Activated CD4-positive, alpha-beta T cell treated with anti-CD3 and anti-CD28 coated beads, Interleukin-2, amount 50 U/mL, for 48 hours (primary cell): ENCODE measurements at places on chromosomes 16 and 17.

GRCh38 chr17:75366432-75366831 lies 39.0 kb downstream of the GRB2 start:
- no peak for DNase-seq

DNA sequence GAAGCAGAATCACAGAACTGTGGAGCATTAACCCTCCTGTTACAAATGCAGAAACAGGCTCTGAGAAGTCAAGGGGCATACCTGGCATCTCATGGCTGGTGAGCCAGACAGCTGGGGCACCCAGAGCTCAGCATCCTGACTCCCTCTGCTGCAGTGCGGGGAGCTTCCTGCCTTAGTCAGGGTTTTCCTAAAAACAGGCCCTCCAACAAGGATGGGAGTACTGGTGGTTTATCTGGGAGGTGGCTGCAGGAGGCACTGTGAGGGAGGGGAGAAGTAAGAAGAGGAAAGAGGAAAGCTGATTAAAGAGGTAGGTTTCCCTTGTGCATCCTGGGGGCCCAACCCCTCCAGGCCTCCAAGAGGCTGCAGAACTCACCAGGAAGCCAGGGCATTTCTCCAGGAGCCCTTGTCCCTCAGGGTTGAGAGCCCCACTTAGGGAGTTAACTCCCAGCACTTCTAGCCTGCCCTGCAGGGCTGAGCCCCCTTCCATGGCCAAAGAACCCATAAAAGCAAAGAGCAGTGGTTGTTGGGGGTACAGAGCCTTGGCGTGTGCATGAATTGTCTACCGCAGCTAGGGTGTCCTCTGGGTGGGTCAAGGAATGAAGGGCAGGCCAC lies 261.5 kb upstream of the RPL38 start:
- no peak for DNase-seq

- no peak for DNase-seq
Measured at GRCh38 chr17:10294180-10294579, 78.6 kb downstream of the MYH13 start.

- no peak for DNase-seq
Measured at GRCh38 chr16:47916266-47916665, 239.5 kb downstream of the ABCC12 start.

GRCh38 chr16:67677712-67678111 lies 11.1 kb downstream of the C16orf86 start:
- DNase-seq, result no peak

DNA sequence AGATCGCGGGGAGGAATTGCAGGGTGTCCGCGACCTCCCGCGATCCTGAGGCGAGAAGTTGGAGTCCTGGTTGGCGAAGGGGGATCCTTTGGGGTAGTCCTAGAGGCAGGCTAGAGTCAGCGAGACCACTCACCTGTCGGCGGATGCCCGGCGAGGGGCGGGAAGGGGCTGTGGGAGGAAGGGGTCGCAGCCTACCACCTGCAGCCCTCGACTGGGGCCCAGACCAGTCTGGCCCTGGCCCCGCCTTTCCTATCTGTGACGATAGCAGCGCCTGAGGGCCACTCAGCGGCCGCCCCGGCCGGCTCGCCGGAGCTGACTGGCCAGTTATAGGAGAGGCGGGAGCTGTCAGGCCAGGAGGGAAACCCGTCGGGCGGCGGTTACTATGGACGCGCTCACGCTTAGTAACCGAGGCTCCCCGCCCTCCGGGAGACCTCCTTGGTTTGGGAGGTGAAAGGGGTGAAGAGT lies at the start of gene TEKT3:
TEKT3 (minus strand) TSS at position 213 of the 465 bp plus-strand sequence. CDS start 10,012 bp downstream, outside the sequence.
- peak; percentile 13 for DNase-seq

DNA sequence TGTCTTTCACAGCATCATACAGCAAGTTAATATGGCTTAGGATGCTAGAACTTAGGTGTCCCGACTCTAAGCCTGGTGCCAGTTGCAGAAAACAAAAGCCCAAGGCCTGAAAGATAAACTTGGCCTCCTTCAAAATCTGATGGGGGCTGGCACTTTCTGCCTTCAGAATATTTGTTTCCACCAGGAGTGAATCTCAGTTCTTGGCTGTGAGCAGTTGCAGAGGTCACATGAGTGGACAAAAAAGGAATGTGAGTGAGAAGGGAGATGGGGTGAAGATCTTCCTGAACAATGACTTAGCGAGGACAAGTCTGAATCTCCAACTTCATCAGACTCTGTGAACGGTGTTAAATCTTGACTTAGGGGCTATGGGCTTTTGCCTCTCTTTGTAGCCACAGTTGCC lies 46.6 kb downstream of the HOXB1 start:
- DNase-seq, result no peak

DNA sequence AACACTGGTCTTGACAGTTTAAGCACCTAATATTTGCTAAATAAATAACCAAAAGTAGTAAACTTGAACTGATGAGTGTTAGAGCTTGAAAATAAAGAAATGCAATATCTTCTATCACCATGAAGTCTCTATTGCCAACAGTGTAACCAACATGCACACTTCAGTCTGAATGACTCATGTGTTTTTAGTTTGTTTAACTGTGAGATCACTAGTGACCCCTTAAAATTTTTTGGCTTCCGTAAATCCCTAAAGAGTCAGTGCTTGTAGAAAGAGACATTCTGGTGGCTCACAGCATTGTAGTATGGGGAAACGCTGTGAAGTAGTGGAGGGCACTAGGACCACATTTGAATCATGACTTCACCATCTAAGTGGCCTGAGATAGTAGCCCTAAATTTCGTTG lies 341.1 kb downstream of the PMP22 start:
- no peak for DNase-seq

- no peak for DNase-seq
Measured at GRCh38 chr17:16150251-16150856, 65.0 kb downstream of the NCOR1 start.

DNA sequence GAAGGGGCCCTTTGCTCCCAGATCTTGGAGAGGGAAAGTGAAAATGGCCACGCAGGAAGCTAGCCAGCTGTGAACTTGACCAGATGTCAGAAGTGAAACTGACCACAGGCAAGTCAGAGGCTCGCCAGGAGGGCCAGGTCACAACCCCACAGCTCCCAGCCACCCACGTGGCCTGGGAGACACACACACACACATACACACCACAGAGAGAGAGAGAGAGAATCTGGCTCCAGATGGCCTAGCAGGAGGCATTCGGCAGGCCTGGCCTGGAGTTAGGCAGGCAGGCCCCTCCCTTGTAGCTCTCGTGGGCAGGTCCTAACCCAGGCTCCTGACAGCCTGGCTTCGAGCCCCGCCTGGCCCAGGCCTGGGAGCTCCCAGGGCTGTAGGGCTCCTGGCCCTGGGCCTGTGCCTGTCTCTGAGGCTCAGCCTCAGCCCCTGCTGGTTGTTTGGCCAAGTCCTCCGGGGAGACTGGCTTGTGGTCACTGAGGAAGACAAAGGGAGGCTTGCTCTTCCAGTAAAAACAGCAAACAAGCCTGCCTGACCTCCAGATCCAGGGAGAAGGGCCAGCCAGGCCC lies 20.2 kb downstream of the NGFR start:
- no peak for DNase-seq

- no peak for DNase-seq
Measured at GRCh38 chr17:67124450-67125148, 80.2 kb downstream of the CACNG1 start.

DNA sequence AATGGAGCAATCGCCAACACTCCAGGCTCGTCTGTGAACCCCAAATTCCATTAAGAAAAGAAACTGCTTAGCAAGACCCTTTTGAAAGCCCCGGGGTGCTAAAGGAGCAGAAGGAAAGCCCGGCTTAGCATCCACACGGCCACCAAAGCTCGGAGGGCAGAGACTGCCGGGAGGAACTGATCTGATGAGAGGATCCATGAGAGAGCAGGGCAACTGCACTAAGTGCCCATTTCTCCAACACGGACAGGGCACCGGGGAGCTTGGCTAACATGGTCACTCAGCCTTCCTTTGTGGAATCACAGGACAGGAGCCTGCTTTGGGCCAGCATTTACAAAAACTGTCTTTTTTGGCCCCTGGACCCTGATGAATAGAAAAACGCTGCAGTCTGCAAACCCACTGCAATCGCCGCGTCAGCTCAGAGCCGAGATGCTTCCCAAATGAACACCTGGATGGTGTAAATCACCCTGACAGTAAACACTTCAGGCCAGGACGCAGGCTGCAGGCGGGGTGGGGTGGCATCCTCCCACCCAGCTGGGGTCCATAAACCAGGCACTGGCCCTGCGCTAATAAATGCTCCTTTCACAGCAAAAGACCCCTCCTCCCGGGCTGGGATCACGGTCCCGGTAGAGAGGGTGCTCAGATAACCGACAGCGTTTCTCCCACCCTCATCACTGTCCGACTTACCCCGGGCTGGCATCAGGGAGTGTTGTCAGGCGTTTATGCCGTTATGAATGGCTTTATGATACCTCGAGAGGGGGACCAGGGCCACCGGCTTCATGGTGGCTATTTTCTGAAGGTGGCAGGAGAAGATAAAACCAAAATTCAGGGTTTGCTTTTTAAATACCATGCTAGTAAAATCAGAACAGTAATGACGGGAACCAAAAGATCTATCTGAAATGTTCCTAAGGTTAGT lies 299.5 kb downstream of the IRF8 start:
- no peak for DNase-seq

DNA sequence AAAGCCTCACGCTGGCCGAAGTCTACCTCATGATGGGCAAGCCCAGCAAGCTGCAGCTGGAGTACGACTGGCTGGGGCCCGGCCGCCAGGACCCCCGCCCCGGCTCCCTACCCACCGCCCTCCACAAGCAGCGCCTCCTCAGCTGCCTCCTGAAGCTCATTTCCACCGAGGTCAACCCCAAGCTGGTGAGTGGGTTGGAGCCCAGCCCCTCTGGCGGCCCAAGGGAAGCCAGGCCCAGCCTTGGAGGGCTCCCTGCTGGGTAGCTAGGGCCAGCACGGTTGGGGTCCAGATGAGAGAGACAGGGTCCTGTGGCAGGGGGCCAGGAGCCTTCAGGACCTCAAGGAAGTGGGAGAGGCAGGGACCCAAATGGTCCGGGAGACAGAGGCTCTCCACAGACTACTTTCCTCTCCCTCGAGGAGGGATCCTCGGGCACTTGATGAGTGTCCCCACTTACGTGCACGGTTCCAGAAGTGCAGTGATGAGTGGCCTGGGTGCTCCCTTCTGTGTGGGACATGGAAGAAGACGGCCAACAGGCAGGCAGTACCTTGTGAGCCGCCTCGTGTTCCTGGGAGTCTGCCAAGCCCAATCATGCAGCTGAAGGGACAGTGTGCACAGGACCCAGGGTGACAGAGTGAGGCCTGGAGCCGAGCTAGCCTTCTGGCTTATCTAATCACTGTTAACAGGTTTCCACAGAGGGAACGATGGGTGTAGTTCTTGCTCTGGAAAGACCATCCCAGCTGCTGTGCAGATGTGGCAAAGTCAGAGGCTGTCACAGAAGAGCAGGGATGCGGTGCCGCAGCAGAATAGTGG lies 21.1 kb upstream of the JPT2 start:
- DNase-seq, result no peak

- DNase-seq, result no peak
Measured at GRCh38 chr17:2095536-2095910, 40.6 kb downstream of the HIC1 start.

DNA sequence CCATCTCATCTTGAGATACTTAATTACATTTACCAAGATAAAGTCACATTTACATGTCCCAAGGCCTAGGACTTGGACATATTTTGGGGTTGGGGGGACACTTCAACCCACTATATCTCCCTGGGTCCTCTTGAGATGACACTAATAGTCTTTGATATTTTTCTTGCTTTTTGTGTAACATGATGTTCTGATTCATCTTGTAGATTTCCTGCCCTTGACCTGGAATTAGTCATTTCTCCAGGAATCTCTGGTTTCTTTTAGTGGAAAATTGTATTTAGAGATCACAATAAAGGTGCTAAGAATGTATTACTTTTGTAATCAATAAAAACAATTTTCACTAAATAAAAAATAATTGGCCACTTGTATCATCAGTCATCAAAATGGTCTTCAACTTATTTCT lies 157.3 kb downstream of the VPS53 start:
- no peak for DNase-seq

GRCh38 chr16:30054959-30055553 lies 10.5 kb upstream of the ALDOA start:
- DNase-seq, result peak; percentile 67

- DNase-seq, result no peak
Measured at GRCh38 chr17:17080181-17080631, 37.9 kb downstream of the MPRIP start.

DNA sequence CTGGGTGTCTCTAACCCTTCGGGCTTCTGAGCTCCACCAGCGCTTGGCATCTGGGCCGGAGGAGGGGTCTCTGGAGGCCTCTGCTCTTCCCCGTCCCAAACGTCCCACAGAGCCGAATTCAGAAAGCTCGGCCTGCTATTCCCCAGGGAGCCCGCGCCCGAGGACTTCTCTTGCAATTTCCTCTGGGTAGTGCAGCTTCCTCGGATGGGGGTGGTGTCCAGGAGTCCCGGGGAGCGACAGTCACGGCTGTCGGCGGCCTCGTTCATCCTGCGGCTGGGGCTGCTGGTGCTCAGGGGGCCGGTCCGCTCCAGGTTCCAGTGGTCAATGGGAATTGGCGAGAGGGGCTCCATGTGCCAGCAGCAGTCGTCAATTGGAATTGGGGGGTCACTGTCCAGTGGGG lies 11.8 kb upstream of the NLRC3 start:
- no peak for DNase-seq

DNA sequence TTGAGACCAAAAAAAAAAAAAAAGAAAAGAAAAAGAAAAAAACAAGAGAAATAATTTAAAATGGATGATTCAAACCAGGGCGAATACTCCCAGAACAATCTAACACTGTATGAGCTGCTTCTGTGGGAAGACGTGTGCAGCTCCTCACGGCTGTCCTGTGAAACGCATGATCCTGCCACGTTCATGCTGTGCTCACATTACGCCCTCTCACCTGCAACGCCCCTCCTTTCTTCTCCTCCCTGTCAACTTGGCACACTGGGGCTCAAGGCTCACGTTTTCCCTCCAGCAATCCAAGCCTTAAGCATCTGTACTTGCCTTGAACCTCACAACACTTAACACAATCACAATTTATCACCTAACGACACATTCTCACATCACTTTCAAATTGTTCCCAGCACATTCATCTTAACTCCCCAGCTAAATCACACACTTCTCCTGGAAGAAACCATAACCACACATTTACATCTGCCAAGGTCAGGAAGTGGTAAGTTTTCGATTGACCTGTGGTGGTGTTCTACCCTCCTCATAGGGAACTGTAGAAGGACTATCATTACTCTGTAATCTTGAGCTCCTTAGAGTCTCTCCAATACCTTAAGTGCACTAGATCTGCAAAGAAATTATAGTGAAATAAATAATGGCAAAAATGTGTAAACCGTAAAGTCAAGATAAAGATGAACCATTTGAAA lies 29.1 kb downstream of the MBTPS1 start:
- no peak for DNase-seq

DNA sequence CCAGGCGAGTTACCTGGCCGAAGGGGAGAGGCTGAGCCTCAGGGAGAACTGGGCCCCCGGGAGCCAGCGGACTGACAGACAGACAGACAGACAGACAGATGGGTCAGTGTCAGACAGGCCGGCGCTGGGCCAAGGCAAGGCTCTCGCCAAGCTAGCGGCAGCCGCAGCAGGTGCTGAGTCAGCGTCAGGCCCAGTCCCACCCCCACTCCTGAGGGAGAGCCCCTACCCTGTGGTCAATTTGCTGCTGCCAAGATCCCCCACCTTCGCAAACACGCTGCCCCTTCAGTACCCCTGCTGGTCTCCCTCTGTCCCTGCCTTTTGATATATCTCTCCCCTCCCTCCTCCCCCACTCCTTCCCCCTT lies 1.5 kb downstream of the FGF11 start:
- DNase-seq, result peak; percentile 29

- no peak for DNase-seq
Measured at GRCh38 chr16:50901062-50901461, 159.2 kb downstream of the CYLD start.
